ENCODE measurements at places on chromosomes 5 and 9.

DNA sequence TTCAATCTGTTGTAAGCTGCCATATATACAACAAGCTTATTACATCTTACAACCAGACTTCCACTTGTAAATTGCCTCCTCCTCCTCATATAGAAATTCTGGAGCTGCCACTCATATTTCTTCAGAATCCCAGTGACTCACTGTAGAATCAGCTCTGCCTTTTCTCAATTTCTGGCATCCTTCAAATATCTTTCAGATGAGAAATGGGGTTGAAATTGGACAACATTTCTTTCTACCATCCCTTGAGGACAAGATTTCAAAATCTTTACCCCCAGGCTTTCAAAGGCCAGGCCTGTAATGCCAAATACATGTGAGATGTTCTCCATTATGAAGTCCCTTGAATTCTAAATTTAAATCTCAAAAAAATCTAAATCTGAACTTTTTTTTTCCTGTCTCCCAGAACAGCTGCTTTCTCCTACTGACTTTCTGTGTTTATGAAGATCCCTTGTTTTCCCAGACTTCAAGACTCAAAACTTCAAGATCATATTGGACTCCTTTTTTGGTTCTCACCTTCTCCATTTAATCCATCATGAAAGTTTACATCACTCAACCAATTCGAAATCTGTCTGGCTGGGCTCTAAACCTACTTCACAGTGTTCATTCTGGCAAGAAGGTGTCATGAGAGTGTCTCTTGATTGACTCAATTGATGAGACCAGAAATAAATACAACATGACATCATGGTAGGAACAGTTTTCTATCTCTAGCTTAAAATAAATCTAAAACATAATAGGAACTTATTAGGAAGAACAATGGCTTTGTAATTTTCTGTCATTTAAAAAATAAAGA lies 109.8 kb downstream of the HMHB1 start:
- no peak for DNase-seq

DNA sequence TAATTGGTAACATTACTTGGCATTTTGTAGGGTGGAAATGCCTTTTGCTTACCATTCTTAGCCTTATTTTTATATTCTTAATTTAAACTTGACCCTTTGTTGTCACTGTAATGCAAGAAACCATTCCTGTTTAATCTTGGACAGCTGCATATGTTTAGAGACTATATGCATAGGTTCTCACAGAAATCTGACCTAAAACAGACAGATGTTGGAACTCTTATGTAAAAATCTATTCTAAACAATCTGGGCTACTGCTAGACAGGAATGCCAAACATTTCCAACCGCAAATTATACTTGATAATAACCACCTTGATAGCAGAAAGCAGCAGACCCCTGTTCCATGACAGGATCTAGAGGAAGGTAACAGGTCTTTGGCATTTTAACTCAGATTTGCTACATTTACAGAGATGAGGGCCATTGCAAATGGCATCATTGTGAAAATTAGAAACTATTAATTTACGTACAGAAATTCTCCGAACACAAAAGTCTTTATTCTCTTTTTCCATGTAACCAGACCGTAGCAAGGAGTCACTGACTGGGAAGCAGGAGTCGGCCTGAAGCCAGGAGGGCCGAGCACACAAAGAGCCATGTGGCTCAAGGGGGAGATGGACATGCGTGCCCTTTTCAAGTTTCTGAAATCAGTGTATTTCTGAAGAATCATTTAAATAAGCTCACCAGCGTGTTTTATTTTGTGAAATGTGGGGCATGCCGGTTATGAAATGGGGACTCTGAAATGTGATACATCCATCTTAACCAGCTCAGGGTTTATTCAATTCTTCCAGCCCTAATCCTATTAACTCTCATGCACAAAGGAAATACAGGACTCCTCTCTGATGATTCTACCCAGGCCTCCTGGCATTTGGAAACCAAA lies 139.3 kb downstream of the AOPEP start:
- DNase-seq = no peak

DNA sequence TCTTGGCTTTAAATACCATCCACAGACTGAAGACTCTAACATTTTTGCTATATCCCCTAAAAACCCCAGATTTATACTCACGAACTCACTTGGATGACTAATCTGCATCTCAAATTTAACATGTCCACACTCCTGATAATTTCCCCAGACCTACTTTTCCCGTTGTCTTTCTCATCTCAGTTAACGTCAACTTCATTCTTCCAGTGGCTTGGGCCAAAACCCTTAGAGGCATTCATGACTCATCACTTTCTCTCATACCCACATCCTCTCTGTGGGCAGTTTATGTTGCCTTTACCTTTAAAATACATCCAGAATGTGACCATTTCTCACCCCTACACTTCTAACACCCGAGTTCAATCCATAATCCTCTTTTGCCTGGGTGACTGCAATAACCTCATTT lies 96.7 kb downstream of the EDIL3 start:
- no peak for DNase-seq

DNA sequence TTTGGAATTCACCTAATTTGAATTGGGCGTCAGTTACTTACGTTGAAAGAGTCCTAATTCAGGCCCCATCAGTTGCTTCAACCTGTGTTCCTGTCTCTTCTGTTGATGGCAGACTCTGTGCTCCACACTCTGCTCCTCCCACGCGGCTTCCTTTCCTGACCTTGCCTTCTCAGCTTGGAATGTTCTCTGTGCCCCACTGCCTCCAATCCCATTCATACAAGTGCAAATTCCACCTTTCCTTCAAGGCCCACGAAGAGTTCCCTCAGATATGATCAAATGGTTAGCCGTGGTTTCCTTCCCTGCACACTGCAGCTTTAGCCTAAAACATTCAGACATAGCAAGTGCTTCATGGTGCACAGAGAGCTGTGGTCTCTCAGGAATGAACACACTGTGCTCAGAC lies 65.7 kb downstream of the SREK1 start:
- DNase-seq = no peak

DNA sequence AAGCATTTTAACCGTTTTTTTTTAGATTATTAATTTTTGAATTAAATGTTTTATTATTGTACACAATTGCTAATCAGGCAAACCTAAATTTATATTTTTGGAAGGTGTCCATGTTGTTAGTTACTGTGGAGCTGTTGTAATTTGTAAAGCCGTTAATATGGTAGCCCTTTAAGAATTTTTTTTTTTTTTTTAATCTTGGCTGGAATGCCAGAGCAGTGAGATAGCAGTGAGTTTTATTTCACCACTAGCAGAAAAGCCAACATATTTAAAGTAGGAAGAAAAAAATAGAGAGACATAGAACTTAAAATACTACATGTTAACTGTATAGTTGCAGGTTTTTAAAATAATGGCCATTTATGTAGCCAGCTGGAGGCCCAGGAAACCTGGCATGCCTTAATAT lies 35.3 kb upstream of the RNF20 start:
- DNase-seq = no peak

- DNase-seq = no peak
Measured at GRCh38 chr5:8729437-8729836, 816.4 kb downstream of the SEMA5A start.

- DNase-seq = no peak
Measured at GRCh38 chr5:128925973-128926372, 39.3 kb upstream of the SLC27A6 start.

DNA sequence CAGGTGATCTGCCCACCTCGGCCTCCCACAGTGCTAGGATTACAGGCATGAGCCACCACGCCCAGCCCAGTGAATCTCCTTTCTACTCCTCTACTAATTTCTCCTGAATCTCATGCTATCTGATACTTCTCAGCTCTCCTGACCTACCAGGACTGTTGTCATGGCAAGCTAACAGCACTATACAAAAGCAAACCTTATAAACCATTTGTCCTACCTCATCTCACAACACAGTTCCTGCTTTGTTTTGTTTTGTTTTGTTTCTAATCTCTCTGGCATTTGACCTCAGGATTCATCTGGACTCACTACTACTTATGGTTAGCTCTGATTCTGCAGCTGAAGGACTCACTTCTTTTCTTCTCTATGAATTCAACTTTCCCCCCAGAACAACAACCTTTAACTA lies 734.8 kb downstream of the TLE1 start:
- no peak for DNase-seq

- DNase-seq = no peak
Measured at GRCh38 chr5:179176571-179177230, 116.5 kb downstream of the ZNF354C start.

DNA sequence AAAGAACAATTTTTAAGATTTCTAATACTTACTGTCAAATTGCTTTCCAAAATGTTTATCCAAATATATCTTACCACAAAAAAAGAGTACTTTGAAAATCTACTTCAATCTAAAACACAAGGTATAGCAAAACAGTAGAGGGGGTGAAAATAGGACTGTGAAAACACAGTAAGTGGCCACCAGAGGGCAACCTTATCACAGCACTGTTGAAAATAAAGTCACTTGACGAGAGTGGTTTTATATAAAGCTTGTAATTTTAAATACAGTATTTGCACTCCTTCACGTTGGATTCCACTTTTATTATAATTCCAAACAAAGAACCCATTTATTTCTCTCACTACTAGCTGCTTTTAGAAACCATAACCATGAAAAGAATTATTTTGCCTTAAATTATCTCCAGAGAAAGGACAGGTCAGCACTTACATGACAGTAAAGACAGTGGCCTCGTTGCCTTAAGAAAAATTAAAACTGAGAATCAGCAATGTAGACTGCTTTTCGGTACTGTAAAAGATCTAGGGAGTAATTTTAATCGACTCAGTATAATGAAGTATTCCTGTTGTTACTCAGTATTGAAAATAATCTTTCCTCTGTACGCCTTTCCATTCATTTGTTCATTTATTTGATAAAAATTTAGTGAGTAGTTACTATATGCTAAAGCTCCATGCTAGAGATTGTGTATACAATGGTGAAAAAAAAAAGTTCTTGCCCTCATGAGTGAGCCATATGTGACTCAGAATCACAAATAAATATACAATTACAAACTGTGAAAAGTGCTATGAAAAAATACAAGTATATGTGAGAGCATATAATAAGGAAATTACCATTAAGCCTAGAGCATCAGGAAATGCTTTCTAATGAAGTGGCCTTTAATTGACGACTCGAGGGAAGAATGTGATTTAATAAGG lies 40.0 kb upstream of the CDK5RAP2 start:
- peak; percentile 58 for DNase-seq

DNA sequence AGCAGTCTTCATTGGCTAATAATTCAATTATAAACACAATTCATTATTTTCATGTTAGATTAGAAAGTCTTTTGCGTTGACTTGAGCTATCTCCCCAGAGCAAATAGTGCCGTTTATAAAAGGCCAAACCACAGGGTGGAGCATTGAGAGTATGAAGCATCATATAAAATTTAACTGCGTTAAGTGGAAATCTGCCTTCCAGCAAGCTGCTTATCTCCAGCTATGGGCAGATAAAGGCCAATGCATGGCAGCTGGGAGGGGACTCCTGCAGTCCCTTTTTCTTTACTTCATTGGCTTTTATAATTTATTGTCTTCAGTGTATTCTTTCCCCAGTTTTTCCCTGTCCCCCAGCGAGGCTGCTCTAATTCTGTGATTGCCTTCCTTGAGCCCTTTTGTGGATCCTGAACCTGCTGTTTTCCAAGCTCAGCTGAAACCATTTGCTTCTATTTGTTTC lies 113.7 kb downstream of the TMEM232 start:
- no peak for DNase-seq

- DNase-seq = no peak
Measured at GRCh38 chr9:127170652-127171051, 48.2 kb upstream of the ANGPTL2 start.

GRCh38 chr5:9559965-9560364 lies 14.1 kb upstream of the SEMA5A start:
- DNase-seq = no peak

GRCh38 chr5:83639911-83640310 lies 80.7 kb downstream of the HAPLN1 start:
- no peak for DNase-seq

DNA sequence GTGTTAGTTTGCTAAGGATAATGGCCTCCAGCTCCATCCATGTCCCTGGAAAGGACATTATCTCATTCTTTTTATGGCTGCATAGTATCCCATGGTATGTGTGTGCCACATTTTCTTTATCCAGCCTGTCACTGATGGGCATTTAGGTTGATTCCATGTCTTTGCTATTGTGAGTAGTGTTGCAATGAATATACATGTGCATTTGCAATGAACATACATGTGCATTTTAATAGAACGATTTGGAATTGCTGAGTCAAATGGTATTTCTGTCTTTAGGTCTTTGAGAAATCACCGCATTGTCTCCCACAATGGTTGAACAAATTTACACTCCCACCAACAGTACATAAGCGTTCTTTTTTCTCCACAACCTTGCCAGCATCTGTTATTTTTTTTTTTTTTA lies 37.7 kb downstream of the DRD1 start:
- no peak for DNase-seq

- no peak for DNase-seq
Measured at GRCh38 chr9:135251331-135251761, 163.9 kb downstream of the OLFM1 start.

DNA sequence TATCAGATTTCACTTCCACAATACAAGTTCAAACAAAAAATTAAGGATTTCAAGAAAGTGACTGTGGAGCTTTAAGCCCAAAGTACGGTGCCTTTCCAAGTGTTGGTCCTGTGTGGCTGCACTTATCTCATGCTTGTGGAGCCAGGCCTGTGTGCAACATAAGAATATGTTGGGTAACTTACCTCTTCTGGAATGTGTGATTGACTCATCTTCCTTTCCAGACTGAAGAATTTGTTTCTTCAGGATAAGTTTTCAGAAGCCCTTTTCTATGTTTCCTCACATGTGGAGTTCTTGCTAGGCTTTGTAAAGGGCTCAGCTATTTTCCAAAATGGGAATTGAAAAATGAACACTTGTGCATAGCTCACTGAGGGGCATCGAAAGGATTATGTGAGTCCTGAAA lies 485.1 kb upstream of the PAPPA start:
- no peak for DNase-seq

- DNase-seq = peak; percentile 57
Measured at GRCh38 chr5:141135030-141135717, at the start of gene PCDHB5. Gene PCDHB5 (plus strand): TSS chr5:141135206. CDS start chr5:141135435, 229 bp downstream.

DNA sequence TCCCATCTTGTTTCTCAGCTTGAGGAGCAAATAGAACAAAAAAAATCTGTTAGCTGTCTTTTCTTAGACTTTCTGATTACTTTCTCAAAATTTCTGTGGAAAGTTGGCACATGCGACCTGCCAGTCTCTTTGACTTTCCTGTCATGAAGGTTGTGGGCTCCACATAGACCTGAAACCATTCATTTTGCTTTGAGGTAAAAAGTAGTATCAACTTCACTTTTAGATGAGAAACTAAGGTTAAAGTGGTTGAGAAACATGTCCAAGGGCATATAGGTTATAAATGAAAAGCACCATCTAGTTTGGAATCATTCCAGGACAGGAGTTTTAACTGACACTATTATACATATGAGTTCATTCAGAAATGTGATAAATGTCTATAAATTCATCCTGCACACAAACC lies 42.7 kb downstream of the ST8SIA4 start:
- DNase-seq = no peak

All from NCI-H1436 (cell line).